ENCODE measurements at places on chromosomes 7 and 10. TPM values are rescaled to one million over a fixed set of nuclear protein-coding genes. Genes with fewer than 3 reads are reported as not detected.

SEMA3A gene
- total RNA-seq, result 54.7 TPM

UCN3 gene
- total RNA-seq, result not detected

GFRA1 gene
- total RNA-seq, result 1.7 TPM

ARHGEF35 gene
- total RNA-seq, result 0.43 TPM

DNA sequence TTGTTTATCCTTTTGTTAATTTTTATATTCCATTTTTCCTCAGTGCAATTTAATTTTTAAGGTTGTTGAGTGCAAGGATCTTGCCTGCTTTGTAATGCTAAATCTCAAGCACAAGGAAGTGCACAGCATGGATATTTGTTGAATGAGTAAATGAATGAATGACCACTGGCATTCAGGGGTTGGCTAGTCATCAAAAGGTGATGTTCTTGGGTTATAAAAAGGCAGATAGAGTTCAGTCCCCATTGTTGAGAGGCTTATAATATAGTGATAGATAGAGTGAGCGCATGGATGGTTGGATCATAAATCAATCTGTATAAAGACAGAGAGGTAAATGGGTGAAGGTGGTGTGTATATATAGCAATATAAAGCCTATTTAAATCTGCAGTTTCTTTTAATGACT is 193.2 kb upstream of the KLF6 start:
- no peak for DNase-seq

- peak; percentile 6 for DNase-seq
Observed at GRCh38 chr10:54368984-54369383, 432.0 kb downstream of the PCDH15 start.

DNA sequence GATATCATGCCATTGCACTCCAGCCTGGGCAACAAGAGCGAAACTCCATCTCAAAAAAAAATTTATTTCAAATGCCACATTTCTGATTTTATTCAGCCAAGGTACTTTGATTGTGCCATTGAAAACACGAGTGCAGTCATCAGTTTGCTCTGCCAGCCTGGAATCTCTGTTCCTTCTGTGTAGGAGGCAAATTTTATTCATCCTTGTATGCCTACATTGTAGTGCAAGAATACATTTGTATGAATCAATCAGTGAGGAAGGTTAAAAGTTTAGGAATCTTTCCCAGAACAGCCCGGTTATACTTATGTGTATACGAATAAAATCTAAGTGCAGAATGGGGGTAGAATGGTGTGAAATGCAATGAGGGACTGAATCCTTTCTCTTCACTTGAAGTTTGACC is 886 bp upstream of the TET1 start:
- no peak for DNase-seq

DNA sequence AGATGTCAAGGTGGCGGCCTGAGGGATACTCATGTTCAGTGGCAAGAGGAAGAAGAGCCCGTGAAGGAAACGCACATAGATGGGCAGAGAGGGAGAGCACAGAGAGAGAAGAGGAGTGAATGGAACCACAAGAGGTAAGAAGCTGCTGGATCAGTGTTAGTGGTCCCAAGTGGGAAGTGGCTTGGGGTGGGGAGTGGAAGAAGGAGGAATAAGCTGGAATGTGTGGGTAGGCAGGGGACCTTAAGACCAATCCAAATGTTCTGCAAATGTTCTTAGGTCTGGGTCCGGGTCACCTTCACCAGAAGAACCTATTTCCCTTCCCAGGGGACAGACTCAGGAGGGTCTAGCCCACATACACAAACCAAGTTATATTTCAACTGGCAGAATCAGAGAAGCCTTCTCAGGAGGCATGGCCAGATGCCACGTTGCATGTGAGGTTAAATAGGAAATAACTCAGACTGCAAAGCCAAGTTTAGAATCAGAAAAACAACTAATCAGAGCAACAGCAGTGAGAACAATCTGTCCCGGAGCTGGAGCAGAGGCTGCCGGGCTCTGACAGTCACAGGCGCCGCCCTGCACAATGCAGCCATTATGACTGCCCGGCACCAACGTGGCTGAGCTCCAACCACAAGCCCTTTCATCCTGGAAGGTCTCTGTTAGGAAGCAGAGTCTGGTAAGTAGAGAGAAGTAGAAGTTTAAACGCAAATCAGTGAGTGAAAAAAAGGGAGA is 78.6 kb upstream of the ARMC3 start:
- peak; percentile 13 for DNase-seq

GRCh38 chr7:157670490-157671357 is 333.9 kb downstream of the DNAJB6 start:
- peak; percentile 51 for DNase-seq

DNA sequence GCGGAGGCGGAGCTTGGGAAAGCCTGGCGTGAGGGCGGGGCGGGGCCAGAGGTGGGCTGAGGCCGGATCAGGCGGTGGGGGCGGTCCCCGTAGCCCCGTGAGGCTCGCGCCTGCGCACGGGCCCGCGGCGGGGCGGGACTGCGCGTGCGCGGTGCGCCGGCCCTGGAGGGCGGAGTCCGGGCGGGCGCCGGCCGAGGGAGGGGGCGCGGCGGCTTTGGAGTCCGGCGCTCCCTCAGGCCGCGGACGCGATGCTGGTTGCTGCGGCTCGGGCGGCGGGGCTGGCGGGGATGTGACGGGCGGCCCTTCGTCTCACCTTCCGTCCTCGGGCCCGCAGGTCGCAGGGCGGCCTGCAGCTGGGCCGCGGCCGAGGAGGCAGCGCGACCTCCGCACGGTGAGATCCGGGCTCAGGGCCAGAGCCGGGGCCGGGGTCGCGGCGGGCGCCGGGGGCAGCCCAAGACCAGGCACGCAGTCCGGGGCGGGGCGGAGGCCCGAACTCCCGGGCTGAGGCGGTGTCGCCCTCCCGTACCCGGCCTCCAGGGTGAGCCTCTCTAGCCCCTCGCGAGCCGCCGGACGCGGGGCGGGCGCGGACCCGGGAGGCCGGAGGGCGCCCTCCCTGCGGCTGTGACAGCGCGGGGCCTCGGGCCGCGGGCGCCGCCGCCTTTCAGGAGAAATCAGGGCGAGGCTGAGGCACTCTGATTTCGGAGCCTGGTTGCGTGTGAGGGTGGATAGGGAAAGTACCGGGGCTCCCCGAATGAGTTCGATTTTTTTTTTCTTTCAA is at the start of gene CCSER2:
Gene CCSER2, plus strand, starts transcription at position 172 of the 778 bp plus-strand sequence. CDS start 42,464 bp downstream, outside the sequence.
- DNase-seq, result no peak

- DNase-seq, result no peak
Observed at GRCh38 chr10:13769946-13770345, 183.2 kb downstream of the PRPF18 start.

GRCh38 chr10:121813211-121813815 is 114.5 kb downstream of the ATE1 start:
- DNase-seq, result no peak

GRCh38 chr10:72334825-72335393 is 19.8 kb downstream of the DNAJB12 start:
- peak; percentile 97 for DNase-seq

- DNase-seq, result peak; percentile 98
Observed at GRCh38 chr7:94374721-94375566, 19.8 kb upstream of the COL1A2 start.

DNA sequence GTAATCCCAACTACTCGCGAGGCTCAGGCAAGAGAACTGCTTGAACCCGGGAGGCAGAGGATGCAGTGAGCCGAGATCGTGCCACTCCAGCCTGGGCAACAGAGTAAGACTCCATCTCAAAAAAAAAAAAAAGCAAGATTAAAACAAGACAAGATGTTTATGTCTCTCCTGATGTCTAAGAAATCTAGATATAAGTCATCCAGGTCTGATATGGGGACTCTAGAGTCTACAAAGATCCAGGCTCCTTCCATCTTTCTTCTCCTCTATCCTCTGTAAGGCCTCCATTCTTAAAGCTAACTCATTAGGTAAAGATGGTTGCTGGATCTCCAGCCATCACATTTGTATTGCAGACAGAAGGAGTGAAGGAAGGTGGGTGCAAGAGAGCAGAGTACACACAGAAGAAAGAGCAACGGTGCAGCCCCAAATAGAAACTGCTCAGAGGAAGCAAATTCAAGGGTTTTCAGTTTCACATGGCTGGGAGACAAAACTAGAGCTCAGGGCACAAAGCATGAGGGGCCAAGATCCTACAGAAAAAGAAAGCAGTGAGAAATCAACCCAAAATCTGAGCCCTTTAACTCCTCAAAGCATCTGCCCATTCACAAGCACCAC is 57.6 kb downstream of the USP6NL start:
- no peak for DNase-seq

- DNase-seq, result no peak
Observed at GRCh38 chr10:89001024-89001728, 10.6 kb downstream of the FAS start.
